ENCODE measurements at places on chromosomes 1 and 21. TPM values are rescaled to one million over a fixed set of nuclear protein-coding genes. Genes with fewer than 3 reads are reported as not detected.

The MYBPH gene
- total RNA-seq = not detected

The ZNF593OS gene
- total RNA-seq = not detected

The OR2G6 gene
- not detected for total RNA-seq

The HMCN1 gene
- total RNA-seq = 8.9 TPM

The OR2AK2 gene
- not detected for total RNA-seq

The IGSF3 gene
- 19.9 TPM for total RNA-seq

The CASQ2 gene
- total RNA-seq = 1,110 TPM

The ECE1 gene
- total RNA-seq = 54.7 TPM

The SHISAL2A gene
- total RNA-seq = not detected

The ZNF670 gene
- total RNA-seq = 1.5 TPM

The GPR137B gene
- total RNA-seq = 36.7 TPM

The KRTAP21-2 gene
- total RNA-seq = not detected

The VWA5B1 gene
- 0.16 TPM for total RNA-seq

The DYNLT5 gene
- total RNA-seq = 3.1 TPM

The ZMYM1 gene
- total RNA-seq = 7.8 TPM

The KRTAP6-3 gene
- not detected for total RNA-seq

The GUCA2B gene
- total RNA-seq = not detected

The HTR1D gene
- 0.08 TPM for total RNA-seq

The CASZ1 gene
- total RNA-seq = 56.3 TPM

Measured in left ventricle myocardium inferior (tissue), 1 donor.